ENCODE measurements at places on chromosomes 6 and 20.
A peak's percentile ranks its signal among the peaks of the same experiment; 100 is the strongest.

DNA sequence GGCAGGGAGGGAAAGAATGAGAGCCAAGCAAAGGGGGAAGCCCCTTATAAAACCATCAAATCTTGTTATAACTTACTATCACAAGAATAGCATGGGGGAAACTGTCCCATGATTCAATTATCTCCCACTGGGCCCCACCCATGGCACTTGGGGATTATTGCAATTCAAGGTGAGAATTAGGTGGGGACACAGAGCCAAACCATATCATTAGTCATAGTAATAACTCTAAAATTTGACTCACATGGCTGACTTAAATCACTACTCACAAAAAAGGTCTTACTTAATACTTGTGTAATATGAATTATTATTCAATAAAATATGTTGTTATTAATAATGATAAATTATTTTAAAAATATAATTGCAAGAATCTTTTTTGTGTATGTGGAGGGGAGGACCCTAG lies 178.1 kb upstream of the TCF21 start:
- DNase-seq, result no peak

DNA sequence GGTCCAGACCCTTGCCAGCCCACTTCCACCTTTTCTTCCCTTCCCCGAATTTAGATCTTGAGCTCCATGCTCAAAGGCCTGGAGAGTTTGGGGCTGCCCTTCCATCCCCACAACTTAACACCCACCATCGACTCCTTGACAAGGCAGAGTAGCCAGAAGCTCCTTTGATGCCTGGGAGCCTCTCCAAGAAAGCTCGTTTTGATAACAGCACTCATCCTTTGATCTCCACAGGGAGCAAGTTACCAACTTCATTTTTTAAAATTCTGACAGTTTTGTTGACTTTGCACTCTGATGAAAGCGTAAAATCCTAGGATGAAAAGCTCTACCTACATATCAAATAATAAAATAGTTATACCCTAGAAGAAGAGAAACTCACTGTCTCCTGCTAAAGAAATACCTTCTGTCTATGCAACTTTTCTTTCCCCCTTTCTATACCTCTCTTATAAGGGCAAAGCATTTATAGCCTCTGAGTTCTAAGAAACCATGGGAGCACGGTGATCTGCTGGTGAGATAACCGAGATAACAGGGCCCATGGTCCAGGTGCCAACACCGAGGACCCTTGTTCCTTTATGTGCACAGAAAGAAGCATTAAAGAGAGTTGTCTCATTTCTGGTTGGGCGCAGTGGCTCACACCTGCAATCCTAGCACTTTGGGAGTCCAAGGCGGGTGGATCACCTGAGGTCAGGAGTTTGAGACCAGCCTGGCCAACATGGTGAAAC lies 134.9 kb downstream of the UST start:
- no peak for DNase-seq

- peak; percentile 68 for DNase-seq
Observed at GRCh38 chr20:4091490-4092479, 76.4 kb upstream of the RNF24 start.

GRCh38 chr20:13915284-13915683 lies 75.1 kb downstream of the SEL1L2 start:
- DNase-seq, result no peak

- no peak for DNase-seq
Observed at GRCh38 chr6:35086282-35086632, 54.9 kb downstream of the TCP11 start.

DNA sequence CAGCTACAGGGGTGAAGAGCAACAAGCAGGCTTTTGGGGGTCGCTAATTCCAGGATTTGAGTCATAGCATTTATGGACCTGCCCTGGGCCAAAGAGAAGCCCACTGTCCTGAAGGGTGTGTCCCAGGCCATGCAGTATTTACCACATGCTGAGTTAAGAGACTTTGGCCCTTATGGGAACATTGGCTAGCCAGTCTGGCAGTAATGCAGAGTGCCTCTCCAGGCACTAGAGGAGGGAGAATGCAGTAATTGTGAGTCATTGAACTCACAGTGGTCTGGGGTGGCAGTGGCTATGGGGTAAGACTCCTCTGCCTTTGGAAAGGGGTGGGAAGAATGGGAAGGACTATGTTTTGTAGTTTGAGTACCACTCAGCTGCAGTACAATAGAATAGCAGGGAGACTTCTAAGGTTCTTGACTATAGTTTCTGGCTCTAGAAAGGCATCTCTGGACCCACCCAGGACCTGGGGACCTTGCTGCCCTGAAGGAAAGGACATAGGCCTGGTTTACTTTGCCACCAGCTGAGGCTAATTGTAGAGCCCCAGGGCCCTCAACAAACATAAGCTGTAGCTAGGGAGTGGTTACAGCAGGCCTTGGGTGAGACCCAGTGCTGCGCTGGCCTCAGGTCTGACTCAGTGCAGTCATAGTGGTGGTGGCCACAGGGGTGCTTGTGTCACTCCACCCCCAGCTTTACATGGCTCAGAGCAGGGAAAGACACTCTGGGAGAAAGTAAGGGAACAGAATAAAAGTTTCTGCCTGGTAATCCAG lies 520.9 kb downstream of the HTR1B start:
- DNase-seq, result no peak

- peak; percentile 9 for DNase-seq
Observed at GRCh38 chr20:59939879-59940128, 301 bp downstream of the PPP1R3D start.

DNA sequence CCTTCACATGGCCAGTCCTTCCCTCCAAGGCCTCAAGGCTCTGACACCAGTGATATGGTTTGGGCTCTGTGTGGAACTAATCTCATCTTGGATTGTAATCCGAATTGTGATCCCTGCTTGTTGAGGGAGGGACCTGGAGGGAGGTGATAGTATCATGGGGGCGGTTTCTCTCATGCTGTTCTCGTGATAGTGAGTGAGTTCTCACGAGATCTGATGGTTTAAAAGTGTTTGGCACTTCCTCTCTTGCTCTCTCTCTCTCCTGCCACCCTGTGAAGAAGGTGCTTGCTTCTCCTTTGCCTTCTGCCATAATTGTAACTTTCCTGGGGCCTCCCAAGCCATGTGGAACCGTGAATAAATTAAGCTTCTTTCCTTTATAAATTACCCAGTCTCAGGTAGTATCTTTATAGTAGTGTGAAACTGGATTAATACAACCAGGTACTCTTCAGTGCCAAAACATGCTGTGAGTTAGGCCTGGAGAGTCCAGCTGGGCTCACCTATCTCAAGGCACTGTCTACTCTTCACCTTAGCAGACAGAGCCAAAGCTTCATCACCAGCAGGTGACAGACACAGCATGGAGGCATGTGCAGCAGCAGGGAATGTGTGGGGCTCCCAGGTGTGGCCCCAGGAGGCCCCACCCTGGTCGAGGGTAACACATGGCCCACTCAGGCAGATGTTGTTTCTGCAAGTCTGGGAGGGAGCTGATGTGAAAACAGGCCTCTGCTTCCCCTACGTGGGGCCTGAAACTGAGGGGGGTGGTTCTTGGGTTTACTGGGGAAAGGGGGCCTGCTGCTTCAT lies 97.5 kb upstream of the CDYL start:
- no peak for DNase-seq

GRCh38 chr6:53104916-53105315 lies 39.7 kb downstream of the FBXO9 start:
- DNase-seq, result no peak
